ENCODE measurements at places on chromosomes 7 and 10.

- DNase-seq = no peak
- no peaks in the 10 kb centered on the region for H3K36me3 ChIP-seq
- no peak overlapping the region for H3K27ac ChIP-seq
- no peaks in the 10 kb centered on the region for H3K4me1 ChIP-seq
These were observed 44.8 kb downstream of the EGFR start for GRCh38 chr7:55063633-55064032.

DNA sequence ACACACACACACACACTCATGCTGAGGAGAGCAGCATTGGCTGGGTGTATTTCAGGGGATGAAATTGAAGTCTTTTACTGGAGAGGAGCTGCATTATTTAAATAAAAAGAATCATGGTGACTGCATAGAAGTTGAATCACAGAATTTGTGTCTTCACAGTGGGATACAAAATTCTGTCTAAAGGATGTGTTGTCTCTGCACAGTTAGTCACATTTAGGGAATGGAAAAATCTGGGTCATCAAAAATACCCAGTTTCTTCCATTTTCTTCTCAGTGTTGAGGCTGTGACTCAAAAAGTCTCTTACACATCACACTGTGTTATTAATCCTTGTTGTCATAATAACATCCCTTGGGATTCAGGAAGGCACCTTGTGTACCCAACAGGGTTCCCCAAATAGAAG lies 10.9 kb downstream of the PAPSS2 start:
- H3K27ac ChIP-seq = no peak overlapping the region
- H3K27me3 ChIP-seq = peaks cover 33% of the 10 kb centered on the region

- no peaks in the 10 kb centered on the region for H3K36me3 ChIP-seq
- H3K27ac ChIP-seq = no peak overlapping the region
- H3K4me1 ChIP-seq = peaks cover 10% of the 10 kb centered on the region
- no peak for DNase-seq
These were observed 158.8 kb downstream of the SH3PXD2A start for GRCh38 chr10:103696411-103697145.

DNA sequence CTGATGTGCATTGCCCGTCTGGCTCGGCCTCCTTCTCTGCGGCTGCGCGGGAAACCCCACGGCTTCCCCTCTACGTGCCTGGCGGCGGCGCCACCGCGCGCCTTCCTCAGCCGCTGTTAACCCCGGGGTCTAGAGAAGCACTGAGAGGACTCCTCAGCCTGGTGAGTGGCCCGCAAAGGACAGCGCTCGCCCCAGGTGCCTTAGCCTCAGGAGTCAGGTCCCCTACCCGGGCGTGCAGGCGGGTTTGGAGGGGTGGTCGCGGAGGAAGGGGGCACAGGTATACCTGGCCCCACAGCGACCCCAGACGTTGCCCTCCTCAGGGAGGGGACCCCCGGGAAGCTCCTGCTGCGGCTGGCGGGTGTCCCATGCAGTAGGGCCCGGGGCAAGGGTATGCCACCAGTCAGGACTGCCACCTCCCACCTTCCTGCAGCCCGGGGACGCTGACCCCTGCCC lies 51.0 kb downstream of the ARL5B start:
- H3K4me1 ChIP-seq = no peaks in the 10 kb centered on the region
- H3K27me3 ChIP-seq = peaks cover 5% of the 10 kb centered on the region
- no peak overlapping the region for H3K27ac ChIP-seq
- H3K36me3 ChIP-seq = peaks cover 2% of the 10 kb centered on the region
- DNase-seq = no peak

DNA sequence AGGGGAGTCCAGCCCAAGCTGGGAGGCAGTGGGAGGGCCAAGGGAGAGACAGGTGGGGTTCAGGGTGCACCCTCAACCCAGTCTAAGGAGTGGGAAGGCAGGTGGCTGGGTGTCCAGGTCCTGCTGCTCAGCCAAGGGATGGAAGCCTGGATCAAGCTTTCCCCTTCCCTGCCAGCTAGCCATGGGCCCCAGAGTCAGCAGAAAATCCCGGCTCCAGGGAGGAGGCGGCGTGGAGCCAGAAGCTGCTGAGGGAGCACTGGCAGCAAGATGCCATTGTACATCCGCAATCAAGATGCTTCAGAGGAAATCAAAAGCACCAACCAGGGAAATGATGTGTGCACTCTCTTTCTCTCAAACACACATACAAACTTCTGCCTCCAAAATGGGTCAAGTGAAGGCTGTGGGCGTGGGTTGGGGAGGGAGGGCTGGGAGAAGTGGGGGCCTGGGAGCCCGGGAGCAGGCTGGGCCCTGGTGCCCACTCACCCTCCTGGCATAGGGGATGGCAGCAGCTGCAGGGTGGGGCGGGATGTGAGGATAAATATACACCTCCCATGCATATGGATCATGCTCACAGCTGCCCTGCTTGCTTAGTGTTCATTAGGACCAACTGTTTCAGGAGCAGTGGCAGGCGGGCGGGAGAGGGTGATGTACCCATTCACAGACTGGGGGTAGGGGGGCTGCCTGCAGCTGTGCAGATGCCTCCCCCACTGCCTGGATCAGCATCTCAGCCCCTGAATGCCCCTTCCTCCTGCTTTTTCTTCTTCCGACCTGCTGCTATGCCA lies 24.2 kb downstream of the TRIM8 start:
- H3K36me3 ChIP-seq = no peaks in the 10 kb centered on the region
